ENCODE measurements at places on chromosomes 2 and 18.

DNA sequence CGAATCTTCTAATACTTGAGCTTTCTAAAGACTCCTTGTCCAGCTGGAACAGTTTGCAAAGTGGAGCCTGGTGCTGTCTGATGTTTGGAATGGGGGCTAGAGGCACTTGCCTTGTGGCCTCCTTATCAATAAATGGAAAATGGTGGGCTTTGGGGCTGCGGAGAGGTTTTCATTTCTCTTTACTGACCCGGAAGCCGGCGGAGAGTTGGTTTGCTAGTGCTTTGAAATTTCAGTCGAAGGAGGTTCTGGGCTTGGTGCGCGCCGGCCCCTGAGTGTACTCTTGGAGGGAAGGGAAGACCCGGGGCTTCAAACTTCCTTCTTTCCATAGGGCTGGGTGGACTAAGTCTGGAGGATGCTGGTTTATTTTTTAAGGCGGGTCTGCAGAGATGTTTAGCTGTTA lies 714 bp downstream of the RPIA start:
- DNase-seq = peak; percentile 39

DNA sequence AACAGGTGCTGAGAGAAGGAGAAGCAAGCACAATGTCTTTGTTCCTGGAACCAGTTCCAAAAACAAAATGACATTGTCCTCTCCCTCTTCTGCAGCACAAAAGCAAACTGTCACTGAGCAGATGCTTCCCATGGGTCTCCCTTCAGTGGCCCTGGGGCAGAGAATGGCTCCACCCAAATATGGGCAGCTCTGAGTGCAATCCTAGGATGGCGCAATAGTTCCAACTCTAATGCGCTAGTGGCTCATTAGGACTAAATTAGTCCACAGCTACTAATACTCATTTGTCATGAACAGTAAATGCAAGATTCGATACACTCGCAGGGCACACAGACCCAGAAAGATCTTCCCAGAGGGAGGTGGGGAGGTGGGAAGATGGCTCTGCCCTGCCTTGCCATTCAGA lies 205.2 kb upstream of the CHAC2 start:
- DNase-seq = no peak

DNA sequence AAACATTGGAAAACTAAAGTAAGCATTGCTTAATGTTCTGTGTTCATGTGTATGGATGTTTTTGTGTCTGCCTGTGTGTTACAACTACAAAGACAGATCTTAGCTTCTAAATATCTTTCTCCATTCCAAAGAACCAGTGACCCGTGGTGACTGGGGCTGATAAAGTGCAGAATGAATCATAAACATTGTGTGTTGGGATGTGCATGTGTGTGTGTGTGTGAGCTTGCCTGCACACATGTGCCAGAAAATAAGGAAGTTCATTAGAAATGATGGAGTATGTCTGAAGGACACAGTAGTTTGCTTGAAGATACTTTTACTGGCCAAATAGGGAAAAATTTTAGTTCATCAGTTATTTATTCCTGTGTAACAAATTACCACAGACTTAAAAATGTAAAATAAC lies 756.6 kb upstream of the CELF4 start:
- no peak for DNase-seq

GRCh38 chr2:60025496-60025895 lies 528.0 kb downstream of the BCL11A start:
- DNase-seq = no peak

GRCh38 chr18:77052297-77052982 lies 80.1 kb downstream of the MBP start:
- no peak for DNase-seq

GRCh38 chr2:39127973-39128372 lies 7.1 kb upstream of the SOS1 start:
- no peak for DNase-seq

GRCh38 chr2:13018490-13018889 lies 301.8 kb downstream of the TRIB2 start:
- no peak for DNase-seq

DNA sequence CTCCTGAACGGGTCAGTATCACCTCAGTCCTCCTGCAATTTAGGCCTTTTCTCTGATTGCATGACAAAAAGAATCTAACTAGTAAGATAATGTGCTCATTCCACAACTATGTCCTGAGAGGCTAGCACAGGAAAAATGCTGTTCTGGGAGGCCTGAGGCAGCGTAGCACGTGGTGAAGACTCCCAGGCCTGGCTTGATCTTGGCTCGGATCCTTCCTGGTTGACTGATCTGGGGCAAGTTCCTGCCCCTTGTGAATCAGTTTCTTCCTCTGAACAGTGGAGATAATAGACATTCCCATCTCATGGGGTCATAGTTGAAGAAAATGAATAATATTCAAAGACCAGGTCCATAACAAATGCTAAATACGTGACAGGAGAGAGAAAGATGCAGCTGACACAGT lies 12.3 kb downstream of the FBLN7 start:
- DNase-seq = no peak

- DNase-seq = no peak
Observed at GRCh38 chr2:23550553-23550952, 165.6 kb downstream of the KLHL29 start.

GRCh38 chr2:234491281-234491680 lies 5.6 kb downstream of the ARL4C start:
- no peak for DNase-seq

DNA sequence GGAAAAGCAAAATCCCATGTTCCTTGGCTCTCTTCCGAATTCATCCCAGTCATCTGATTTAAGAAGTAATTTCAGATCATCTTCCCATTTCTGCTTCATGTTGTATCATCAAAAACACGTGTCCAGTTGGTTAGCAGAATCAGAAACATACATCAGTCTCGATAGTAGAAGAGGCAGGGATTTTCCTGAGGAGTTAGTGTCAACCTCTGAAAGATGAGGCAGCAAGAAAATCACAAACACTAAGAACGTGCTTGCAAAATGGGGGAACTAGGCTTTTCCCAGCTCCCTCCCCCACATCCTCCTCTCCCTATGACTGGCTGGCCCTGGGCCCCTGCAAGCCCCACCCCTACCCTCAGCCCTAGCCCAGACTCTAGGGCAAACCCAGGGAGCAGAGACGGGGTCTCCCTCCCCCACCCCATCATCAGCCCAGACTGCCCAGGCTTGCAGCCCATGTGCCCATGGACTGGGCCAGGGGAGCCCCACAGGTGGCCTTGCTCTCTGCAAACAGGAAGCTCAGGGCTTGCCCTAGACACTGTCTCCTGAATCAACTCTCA lies 161.0 kb upstream of the ID2 start:
- DNase-seq = no peak

GRCh38 chr2:17328161-17328560 lies 190.1 kb downstream of the RAD51AP2 start:
- DNase-seq = no peak

DNA sequence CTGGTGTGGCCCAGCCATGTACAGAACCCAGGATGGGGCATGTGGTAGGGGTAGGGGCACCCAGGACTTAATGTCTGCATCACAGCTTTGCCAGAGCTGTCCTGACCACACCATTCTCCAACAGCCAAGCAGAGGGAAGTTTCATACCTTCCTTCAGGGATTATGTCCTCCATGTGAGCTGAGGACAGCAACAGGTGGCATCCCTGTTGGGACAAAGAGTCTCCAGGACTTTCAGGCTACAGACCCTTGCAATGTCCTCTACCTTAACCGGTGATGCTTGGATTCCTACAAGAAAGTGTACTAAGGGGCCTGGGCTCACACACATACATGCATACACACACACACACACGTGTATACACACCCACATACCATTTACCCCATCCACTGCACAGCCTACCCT lies 227.0 kb upstream of the SIX2 start:
- DNase-seq = no peak

DNA sequence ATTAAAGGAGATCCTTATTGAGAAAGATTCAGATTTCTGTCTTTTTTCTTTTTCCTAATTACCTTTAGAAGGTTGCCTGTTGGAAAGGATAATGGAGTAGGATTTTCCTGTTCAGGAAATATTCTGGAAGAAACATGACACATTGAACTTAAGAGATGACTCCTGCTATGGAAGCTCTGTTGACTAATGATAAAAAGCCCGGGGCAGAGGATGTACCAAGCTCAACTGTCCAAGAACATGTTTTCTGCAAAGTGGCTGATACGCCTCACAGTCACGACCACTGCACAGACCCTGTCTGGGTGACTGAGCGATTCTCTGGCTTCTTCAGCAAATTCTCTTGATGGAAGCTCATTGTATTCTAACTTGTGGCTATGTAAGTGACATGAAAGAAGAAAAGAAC lies 86.2 kb upstream of the THOC1 start:
- no peak for DNase-seq

DNA sequence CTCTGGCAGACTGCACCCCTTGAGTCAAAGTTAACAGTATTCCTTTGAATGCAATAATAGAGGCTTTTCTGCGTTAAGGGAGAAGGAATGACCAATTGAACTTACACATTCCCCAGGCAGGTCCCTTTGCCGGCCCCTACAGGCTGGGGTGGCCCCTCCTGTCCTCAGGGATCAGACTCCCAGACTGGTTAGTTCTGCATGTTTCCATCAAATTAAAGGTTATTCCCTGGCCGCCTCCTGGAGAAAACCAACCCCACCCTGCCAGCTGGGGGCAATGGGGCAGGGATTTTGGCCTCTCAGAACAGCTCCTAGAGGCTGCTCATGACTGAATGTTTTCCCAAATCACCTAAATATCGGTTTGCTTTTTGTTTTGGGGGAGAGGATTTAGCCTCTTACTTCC lies 199.6 kb downstream of the MGAT5 start:
- DNase-seq = no peak

GRCh38 chr2:38522754-38523349 lies 79.9 kb downstream of the HNRNPLL start:
- no peak for DNase-seq

- DNase-seq = no peak
Observed at GRCh38 chr2:182921234-182921633, 54.8 kb upstream of the FRZB start.

- peak; percentile 55 for DNase-seq
Observed at GRCh38 chr2:207768168-207768865, 1.4 kb downstream of the FZD5 start.

DNA sequence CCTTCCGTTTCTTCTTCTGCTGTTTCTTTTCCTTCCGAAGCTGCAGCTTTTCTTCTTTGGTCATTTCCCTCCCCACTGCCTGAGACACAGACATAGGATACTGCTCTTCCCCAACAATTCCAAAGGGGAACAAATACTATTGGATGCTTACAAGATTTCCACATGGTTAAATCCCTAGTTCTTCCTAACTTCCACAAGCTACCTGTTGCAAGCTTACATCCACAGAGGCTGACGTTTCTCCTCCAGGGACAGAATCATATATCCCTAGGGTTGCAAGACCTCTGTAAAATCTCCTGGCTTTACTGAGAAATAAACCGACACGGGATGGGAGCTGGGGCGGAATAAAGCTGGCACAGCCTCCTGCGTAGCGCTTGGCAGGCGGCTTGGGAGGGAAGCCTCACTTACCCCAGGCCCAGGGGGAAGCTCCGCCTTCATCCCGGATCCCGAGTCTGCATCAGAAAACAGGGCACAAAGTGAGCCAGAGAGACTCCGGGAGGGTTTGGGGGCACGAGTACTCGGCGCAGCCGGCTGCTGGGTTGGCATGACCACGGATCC lies 590 bp downstream of the EIF2B4 start:
- peak; percentile 44 for DNase-seq

DNA sequence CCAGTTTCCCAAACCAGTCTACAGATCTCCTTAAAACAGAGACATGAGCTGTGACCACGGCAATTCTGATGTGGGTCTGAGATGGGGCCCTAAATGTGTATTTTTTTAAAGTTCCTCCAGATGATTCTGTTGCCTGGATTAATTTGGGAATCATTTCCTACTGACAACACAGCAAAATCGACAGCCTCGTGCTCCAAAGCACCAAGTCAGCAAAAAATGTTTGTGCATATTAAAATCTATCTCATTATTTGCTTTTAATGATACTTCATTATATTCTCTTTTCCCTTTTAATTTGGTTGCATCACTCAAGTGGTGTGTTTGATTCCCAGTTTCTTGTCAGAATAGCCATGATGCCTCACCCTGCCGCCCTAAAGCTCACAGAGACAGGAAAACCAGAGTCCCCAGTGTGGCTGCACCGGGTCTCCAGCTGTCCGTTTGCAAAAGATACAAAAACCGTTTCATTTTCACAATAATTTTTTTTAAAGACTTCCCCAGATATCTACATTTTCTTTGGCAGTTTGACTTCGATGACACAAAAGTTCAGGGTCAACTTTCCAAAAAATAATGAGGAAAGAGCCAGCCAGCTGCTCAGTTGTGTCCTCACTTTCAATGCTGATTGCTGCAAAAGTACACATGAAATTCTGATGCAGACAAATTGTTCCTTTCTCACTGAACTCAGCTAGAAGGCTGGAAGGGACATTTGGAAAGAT lies 443.2 kb upstream of the ID2 start:
- DNase-seq = no peak

GRCh38 chr2:238489431-238489830 lies 62.7 kb downstream of the ASB1 start:
- no peak for DNase-seq

GRCh38 chr18:26083099-26083498 lies 7.3 kb downstream of the SS18 start:
- DNase-seq = no peak

GRCh38 chr2:25844089-25844488 lies 34.2 kb downstream of the ASXL2 start:
- DNase-seq = no peak

DNA sequence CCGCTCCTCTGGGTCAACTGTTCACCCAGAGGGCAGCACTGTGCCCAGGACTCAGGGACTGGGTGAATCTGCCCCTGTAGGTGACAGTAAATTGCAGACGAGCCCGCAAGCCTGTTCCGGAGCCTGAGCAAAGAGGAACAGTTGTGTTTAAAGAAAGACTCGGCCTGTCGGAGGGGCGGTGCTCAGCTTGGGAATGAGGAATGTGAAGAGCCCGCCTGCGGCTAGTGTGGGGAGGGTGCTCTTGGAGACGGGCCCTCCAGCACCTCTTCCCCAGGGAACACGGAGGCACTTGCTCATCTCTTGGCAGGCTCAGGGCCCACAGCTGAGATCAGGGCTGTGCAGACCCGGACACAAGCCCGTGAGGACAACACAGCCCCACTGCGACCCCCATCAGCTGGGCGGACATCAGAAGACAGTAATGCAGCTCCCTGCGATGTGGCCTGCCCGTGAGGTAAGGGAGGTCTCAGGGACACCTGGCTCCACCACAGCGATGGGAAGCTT lies 299.0 kb downstream of the NDUFA10 start:
- no peak for DNase-seq

- DNase-seq = no peak
Observed at GRCh38 chr18:56574861-56575260, 63.5 kb downstream of the TXNL1 start.

DNA sequence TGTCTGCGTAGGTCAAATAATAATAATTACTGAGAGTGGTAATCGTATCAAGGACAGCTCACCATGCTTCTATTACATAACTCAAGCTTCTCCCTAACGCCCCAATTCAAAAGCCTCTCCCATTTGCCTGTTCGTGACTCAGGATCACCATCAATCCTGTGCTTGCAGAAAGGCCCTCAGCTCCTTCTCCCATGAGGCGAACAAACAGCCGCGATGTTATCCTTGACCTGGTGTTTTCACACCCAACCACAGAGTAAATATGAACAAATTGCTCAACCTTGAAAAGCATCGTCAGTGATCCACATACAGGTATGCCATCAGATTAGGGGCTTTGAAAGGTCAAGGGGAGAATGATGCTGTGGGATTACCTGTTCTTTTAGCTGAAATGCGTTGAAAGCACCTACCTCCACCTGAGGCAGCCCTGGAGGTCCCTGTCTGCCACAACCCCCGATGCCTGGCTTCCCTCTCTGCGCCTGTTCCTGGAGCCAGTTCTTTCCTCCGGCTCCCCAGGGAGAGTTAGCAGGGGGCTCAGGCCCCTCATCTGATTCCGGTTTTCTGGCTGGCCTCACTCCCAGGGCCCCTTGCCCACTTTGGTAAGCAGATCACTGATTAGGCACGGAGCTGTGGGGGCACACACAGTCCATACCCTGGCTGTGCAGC lies 39.1 kb upstream of the ODC1 start:
- DNase-seq = no peak
